NCI-H2081 (cell line): ENCODE measurements at places on chromosomes 7 and 10.
A peak's percentile ranks its signal among the peaks of the same experiment; 100 is the strongest.

- DNase-seq: no peak
Observed at GRCh38 chr7:155806096-155806871, 6.0 kb downstream of the SHH start.

GRCh38 chr7:120987683-120988590, 574 bp upstream of the CPED1 start:
- peak; percentile 84 for DNase-seq

DNA sequence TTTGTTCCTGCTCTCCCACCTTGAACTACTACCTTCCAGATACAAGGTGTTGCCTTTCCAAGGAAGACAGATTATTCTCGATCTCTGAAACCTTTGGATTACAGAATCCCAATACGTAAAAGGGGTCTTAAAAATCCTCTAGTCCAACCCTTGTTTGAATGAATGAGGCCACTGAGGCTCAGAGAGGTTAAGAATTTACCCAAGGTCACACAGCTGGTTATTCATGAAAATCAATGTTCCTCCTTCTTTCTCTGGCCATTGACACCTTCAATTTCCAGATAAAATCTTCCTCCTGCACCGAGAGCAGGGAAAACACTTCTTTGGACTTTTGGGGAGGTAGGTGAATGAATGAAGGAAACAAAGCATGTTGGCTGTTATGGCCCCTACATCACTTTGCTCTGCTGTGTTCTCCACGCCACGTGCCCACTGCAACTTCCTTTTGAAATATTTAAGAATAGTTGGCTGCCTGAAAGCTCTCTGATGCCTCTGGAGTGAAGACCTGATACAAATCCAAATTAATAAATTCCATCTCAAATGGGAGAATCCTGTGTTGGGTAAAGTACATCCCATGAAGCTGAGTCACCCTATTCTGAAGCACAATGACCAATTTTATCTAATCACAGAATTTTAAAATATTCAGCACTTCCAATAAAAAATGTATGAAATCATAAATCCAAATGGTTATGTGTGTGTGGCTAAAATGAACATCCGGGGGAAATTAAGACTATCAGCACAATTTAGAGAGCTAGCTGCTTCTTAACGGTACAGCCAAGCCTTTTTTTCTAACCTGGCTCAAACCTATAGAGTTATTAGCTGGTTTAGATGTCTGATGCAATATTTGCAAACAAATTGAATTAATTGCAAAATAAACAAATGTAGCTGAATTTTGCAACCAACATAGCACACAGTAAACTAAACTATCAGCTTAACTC, 7.3 kb downstream of the SVIL start:
- peak; percentile 12 for DNase-seq

DNA sequence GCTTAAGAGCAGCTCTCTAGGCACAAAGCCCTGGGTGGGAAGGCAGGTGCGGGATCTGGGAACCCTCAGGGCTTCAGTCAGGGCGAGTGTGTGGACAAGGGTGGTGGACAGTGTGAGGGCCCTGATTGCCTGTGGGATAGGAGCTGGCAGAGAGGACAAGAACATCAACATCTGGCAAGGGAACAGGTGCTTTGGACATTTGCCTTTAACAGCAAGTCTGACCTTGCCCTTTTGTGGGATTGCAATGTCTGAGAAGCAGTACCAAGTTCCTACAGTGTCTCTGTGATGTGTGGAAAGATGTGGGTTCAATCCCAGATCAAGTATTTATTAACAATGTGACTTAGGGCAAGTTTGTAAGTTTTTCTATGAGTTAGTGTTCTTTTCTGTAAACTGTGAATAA, 46.7 kb downstream of the TFAM start:
- DNase-seq: no peak

- DNase-seq: no peak
Observed at GRCh38 chr7:134813663-134814396, 34.4 kb downstream of the CALD1 start.
